ENCODE measurements at places on chromosomes 16 and 17.

- no peak for DNase-seq
Observed at GRCh38 chr16:30775131-30775391, 11.9 kb downstream of the ZNF629 start.

DNA sequence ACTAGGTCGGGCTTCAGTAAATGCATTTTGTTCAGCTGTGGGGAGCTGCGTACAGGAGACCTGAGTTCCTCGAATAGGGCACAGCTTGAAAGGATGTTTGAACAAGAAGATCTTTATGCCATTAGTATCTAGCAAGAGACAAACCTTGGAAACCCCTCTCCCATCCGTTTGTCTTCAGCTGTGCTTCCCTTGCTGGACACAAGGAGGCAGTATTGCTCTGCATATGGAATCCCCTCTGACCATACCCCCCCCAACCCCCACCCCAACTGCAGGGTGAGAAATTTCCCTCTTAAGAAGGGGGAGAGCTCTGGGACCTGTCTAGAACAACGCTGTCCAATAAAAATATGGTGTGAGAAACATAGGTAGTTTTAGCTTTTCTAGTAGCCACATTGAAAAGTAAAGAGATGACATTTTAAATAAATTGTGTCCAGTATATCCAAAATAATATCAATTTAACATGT is 1.6 kb downstream of the MRM1 start:
- peak; percentile 63 for DNase-seq

DNA sequence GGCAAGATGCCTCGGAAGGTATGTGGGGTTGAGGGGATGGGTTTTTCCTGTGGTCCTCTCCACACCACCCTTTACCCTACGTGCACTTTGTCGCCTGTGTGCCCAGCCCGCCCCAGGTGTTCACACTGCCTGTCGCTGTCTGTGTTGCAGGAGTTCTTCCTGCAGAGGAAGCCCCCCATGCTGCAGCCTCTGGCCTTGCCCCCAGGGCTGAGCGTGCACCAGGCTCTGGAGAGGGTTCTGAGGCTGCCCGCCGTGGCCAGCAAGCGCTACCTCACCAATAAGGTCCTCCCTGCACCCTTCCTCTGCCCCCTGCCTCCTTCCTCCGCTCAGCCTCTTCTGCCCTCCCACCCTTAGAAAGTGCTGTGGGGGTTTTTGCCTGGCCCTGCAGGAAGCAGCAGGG is 15.2 kb downstream of the PFAS start:
- DNase-seq: no peak

- DNase-seq: no peak
Observed at GRCh38 chr16:55592306-55592705, 25.8 kb downstream of the CAPNS2 start.

GRCh38 chr17:72422505-72423285 is 301.9 kb downstream of the SOX9 start:
- DNase-seq: no peak

DNA sequence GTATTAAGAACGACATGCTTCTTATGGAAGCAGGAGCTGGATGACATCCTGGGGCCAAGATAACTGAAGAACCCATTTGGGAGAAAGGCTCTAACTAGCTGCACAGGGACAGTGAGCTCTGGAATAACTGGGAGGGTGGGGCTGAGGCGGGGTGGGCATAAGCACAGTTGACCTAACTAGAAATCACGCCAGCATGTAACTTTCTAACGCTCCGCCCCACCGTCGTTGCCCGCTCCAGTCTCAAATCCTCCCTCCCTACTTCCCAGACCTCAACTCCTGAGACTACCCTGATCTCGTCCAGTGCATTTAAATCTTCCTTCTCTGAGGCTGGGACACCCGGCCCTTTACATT is 436 bp downstream of the PHB1 start:
- no peak for DNase-seq

- no peak for DNase-seq
Observed at GRCh38 chr17:27836651-27837050, 36.3 kb upstream of the NOS2 start.

DNA sequence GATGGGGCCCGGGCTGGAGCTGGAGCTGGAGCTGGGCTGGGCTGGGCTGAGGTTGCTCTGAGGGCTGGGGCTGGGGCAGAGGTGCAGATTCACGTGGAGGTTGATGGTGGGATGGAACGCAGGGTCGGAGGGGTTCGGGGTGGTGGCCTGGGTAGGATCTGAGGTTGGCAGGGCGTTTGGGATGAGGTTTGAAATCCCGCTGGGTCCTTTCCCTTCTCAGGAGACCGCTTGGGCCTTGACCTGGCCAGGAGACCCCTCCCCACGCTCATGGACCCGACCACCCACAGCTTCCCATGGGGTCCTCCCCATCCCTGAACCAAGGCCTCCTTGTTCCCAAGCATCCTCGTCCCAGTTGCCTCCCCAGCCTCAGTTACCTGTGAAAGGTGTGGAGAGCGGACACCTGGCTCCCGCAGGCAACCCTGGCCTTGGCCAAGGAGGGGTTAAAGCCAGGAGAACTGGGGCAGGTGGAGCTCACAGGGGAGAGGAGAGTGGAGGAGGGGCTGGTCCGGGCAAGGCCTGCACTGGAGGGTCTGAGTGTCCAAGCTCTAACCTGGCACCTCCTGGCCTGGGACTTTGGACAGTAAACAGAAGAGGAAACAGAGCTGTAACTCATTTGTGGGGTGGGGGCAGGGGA is at the start of gene ASGR2:
ASGR2 (minus strand) TSS at position 582 of the 634 bp plus-strand sequence. CDS start 582 bp downstream, outside the sequence.
- DNase-seq: no peak

GRCh38 chr17:44865231-44865660 is 17.6 kb downstream of the HIGD1B start:
- DNase-seq: peak; percentile 67

GRCh38 chr17:1461198-1461944 is 5.3 kb upstream of the CRK start:
- DNase-seq: no peak

- DNase-seq: no peak
Observed at GRCh38 chr16:65064131-65064530, 57.7 kb downstream of the CDH11 start.

- DNase-seq: no peak
Observed at GRCh38 chr17:83012200-83012785, 67.1 kb upstream of the METRNL start.

- no peak for DNase-seq
Observed at GRCh38 chr16:65624229-65624628, 502.4 kb upstream of the CDH11 start.

DNA sequence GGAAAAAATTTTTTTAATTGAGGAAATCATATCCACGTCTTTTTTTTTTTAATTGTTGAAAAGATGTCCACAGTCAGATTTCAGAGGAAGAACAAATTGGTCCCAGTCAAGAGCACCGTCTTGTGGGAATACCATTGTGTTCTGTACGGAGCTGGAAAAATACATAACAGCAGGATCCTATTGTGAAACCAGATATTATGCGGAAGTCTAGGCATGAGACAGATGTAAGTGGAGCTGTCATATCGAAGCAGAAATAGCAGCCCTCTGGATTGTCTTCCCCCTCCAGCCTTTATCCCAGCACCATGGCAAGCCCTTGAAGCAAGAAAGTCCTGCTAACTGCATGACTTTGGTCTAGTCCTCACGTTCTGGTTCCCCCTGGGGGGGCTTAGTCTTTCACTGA is 391.6 kb upstream of the ASIC2 start:
- DNase-seq: no peak

GRCh38 chr17:81397314-81398175 is 2.3 kb downstream of the BAHCC1 start:
- DNase-seq: no peak

GRCh38 chr16:67632415-67633172 is 12.3 kb upstream of the CARMIL2 start:
- no peak for DNase-seq

DNA sequence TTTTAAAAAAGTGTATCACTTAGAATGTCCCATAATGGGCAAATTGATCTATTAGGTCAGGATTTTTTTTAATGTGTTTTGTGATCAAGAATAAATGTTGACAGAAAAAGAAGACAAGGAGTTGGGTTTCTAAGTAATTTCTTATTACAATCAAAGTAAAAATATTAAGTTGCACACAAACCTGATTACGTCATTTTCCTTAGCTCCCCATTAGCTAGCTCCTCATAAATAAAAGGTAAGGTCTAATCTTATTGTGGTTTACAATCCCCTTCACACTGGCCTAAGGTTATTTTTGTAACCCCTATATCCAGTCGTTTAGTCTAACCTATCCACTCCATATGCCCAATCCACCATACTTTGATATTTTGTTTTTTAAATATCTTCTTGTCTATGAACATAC is 7.6 kb downstream of the CA10 start:
- DNase-seq: no peak

DNA sequence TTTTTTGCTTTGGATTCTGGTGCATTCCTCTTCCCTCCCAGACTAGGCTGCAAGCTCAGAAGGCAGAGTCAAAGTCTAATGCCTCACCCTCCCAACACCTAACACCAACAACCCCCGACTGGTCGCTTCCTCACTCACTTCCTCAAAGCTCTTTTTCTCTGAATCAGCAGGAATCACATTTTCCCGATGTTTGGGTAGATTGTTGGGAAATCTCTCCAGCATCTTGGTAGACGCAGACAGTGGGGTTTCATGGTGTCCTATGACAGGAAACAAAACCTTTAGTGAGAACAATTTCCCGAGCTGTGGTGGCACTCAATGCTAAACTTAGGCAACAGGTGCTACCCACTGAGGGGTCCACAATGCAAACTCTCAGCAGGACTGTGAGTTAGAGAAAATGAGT is 39.9 kb upstream of the ICAM2 start:
- DNase-seq: no peak

GRCh38 chr16:70663524-70664324 is 17.4 kb downstream of the IL34 start:
- no peak for DNase-seq

- no peak for DNase-seq
Observed at GRCh38 chr16:30434852-30435251, 5.0 kb upstream of the DCTPP1 start.

DNA sequence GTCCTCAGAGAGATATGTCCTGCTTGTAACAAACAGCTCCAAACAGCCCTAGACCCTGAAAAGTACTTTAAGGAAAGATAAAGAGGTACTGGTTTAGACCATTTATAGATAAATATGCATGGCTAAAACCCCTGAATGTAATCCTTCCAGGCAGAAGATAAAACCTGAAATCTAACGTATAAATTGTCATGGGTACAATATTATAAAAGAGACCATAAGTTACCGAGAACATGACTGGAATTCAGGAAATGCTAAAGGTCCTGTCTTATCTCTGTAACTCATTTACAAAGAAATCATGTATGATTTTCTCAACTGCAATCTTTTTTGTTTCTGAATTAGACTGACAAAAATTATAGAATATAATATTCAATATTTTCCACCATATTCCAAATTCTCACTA is 9.2 kb upstream of the KANSL1 start:
- DNase-seq: no peak

DNA sequence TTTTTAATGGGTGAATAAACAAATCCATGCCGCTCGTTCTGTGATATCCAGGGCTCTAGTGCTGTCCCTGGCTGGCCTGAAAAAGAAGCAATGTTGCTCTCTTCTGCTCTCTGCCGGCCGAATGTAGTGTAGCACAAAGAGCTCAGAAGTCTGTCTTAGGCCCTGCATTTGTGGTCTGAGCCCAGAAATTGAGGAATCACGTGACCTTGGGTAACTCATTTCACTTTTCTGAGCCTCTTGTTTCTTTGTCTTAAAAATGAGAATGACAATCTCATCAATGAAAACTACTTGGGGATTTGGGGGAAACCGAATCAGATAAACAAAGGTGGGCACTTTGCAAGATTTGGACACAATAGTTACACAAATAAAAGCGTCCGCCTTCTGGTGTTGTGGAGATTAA is 381.6 kb upstream of the ASIC2 start:
- peak; percentile 23 for DNase-seq

- no peak for DNase-seq
Observed at GRCh38 chr16:84056933-84057332, 14.3 kb upstream of the SLC38A8 start.

DNA sequence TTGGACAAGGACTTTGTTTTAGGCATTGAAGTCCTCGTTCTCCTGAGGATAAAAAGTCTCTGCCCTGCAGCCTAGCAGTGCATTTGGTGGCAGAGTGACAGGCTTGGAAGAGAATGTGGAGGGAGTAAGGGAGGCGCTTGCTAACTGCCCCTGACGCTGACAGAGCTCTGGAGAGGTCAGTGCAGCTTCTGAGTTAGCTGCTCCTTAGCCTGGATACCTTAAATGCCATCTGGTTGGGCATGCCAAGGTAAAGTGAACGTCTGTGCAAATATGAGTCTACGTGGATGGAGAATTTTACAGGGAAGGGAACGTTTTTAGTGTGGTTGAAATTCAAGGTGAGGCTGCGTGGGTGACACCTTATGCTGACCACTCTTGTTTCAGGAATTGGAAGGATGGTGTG is 44.4 kb downstream of the SEC14L1 start:
- no peak for DNase-seq

DNA sequence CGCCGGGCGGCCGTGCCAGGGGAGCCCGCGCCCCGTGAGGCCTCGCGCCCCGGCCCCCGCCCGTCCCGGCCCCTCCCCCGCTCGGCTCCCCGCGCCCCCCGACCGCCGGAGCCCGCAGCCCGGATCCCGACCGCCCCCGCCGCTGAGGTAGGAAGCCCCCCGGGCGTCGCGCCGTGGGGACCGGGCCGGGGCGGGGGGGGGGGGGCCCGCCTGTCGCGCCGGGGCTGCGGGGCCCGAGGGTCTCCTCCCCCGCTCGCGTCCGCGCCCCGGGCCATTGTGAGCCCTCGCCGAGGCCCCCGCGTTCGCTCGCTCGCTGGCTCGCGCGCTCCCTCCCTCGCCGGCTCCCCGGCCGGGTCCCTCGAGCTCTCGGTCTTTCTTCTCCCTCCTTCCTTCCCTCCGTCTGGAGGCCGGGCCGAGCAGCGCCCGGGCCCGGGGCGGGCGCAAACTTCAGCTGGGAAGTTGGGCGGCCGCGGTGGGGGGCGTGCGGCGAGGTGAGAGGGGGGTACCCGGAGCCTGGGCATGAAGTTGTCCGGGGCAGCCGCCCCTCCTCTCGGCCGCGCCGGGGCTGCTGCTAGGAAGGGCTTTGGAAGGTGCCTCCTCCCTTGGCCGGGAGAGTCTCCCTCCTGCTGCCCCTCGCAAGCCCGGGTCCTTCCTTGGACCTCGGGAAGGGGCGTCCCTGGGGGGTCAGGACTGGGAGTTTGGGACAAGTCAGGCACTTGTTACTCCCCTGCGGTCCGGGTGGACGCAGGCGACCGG is 419 bp downstream of the GLIS2 start:
- no peak for DNase-seq

DNA sequence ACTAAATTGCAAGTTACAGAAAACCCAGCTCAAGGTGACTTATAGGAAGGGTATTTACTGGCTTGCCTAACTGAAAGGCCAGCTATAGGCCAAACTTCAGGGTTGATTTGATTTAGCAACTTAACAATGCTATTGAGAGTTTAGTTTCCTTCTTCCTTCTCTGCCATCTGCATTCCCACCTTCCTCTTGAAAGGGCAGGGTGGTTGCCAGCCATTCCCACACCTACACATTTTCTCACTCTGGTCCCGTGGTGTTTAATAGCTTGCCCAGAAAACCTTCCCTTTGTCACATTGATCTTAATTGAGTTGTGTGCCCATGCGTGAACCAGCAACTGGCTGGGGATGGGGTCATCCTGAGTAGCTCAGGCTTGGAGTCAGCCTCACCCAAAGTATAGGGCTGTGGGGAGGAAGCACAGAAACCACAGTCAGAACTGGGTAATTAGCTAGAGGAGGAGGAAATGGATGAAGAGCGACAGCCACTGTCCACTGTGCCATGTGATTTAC is 194.7 kb downstream of the SPECC1 start:
- DNase-seq: no peak

Data from activated T-cell treated with anti-CD3 and anti-CD28 coated beads for 4 hours (primary cell).